Activated CD4-positive, alpha-beta T cell treated with anti-CD3 and anti-CD28 coated beads, Interleukin-2, amount 50 U/mL, for 24 hours (primary cell): ENCODE measurements at places on chromosomes 2 and 18.
A peak's percentile ranks its signal among the peaks of the same experiment; 100 is the strongest.

DNA sequence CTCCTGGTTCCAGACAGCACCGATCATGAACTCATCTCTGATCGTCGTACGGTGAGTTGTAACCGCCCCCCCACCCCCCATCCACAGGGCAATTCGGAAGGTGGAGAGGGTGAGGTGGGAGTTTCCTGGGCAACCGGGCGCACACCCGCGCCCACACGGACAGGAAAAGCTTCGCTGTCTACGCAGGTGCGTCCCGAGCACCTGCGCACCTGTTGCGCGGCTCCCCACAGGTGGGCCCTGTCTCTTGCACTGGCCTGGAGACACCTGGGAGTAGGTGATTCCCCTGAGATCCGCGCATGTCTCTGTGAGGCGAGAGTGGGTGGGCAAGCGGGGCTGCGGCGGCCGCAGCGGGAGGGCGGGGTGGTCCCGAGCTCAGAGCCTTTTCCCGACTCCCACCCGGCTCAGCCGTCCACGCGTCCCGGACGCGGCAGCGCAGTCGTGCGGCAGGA is 459 bp upstream of the ATP6V1C2 start:
- no peak for DNase-seq

- DNase-seq = peak; percentile 7
Measured at GRCh38 chr2:201452058-201452921, 750 bp downstream of the STRADB start.

GRCh38 chr18:38575648-38576047 is 1010.0 kb upstream of the CELF4 start:
- DNase-seq = no peak

DNA sequence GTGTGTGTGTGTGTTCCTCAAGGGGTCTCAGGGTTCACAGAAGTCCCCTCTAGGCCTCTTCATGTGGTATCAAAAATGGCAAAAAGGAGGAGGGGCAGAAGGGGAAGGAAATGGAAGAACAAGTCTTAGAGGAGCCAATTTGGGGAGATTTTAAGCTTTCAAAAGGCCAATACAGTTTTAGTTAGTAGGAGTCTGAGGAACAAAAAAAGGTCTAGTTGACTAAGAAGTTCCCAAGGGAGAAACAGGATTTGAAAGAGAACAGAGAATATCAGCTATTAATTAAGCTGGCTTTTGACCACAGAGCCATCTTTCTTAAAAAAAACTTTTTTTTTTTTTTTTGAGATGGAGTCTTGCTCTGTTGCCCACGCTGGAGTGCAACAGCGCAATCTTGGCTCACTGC is 7.1 kb downstream of the RNF125 start:
- DNase-seq = no peak

GRCh38 chr2:237392186-237392585 is 21.8 kb downstream of the COL6A3 start:
- DNase-seq = no peak

DNA sequence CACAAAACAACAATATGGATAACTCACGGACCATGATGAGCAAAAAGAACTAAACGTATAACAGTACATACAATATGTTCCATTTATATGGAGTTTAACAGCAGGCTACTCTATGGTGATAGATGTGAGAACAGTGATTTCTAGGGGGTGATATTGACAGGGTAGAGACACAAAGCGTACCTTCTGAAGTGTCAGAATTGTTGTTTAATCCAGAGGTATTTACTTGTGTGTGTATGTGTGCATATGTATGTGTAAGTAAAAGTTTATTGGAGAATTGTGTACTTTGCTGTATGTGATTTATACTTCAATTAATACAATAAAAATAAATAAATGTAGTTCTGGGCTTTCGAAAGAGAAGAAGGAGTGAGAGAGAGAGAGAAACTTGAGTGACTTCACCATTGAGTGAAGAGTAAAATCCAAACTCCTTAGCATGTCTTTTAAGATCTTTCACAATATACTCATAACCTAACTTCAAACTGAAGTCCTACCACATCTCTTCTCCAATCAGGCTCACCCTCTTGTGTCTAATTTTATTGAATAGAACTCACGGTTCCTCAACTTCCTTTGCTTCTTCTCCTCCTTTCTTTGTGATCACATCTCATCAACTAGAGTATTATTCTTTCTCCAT is 126.0 kb upstream of the KLF7 start:
- no peak for DNase-seq

DNA sequence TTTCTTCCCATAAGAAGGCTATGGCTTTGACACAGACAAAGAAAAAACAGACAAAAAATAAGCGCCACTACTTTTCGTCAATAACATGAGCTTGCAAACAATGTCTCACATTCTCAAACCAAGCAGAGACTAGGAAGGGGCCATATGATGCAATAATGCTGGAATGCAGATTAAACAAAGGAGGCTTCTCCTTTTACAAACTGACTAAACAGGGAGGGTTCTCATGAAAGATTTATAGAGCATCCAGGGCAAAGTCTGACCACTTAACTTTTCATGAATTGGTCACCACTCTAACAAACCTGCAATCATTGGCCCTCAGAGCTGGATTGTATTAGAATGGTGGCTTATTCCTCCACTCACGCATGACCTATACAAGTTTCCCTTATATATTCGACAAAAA is 663.3 kb upstream of the CHAC2 start:
- no peak for DNase-seq

GRCh38 chr2:102637358-102637757 is 18.0 kb downstream of the SLC9A2 start:
- DNase-seq = no peak

GRCh38 chr18:59048378-59048777 is 91.3 kb upstream of the SEC11C start:
- DNase-seq = no peak

GRCh38 chr2:154740361-154740760 is 41.9 kb downstream of the KCNJ3 start:
- no peak for DNase-seq
